SJSA1 (cell line): ENCODE measurements at places on chromosomes 7 and 10.

GRCh38 chr7:125074141-125074540 lies 144.5 kb upstream of the POT1 start:
- no peaks in the 10 kb centered on the region for H3K27me3 ChIP-seq
- no peaks in the 10 kb centered on the region for H3K36me3 ChIP-seq
- no peak for DNase-seq
- no peak overlapping the region for H3K27ac ChIP-seq
- peaks cover 4% of the 10 kb centered on the region; the same call in 1 of the 2 replicates for H3K4me1 ChIP-seq

GRCh38 chr7:3175285-3175902 lies 125.7 kb upstream of the SDK1 start:
- H3K27me3 ChIP-seq: no peaks in the 10 kb centered on the region
- H3K4me3 ChIP-seq: no peak overlapping the region
- no peak for DNase-seq

DNA sequence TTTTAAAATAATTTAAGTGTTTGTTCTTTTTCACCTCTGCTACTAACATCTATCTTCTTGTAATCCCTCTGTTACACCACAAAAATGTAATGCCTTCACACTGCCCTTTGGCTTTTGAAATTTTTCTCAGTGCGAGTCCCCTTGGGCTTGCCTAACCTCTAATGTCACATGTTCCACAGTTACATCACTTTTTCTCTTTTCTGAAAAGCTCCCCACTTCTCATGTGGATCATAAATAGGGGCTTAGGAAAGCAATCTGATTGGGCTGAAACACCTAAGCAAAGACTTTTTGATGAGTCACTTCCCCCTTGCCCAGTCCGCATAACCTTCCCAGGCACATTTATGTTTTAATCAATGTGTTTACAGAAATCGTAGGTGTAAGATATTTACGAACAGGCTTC lies 288.2 kb downstream of the IPMK start:
- no peaks in the 10 kb centered on the region for H3K27me3 ChIP-seq
- H3K4me3 ChIP-seq: no peak overlapping the region
- H3K4me1 ChIP-seq: no peaks in the 10 kb centered on the region
- no peak overlapping the region for H3K27ac ChIP-seq
- DNase-seq: no peak
- no peaks in the 10 kb centered on the region for H3K36me3 ChIP-seq

- no peak for DNase-seq
- H3K27me3 ChIP-seq: no peaks in the 10 kb centered on the region
- no peak overlapping the region for H3K27ac ChIP-seq
- H3K4me1 ChIP-seq: no peaks in the 10 kb centered on the region
- no peak overlapping the region for H3K4me3 ChIP-seq
- no peaks in the 10 kb centered on the region for H3K36me3 ChIP-seq
Measured at GRCh38 chr7:64101943-64102655, 56.9 kb downstream of the ZNF727 start.

DNA sequence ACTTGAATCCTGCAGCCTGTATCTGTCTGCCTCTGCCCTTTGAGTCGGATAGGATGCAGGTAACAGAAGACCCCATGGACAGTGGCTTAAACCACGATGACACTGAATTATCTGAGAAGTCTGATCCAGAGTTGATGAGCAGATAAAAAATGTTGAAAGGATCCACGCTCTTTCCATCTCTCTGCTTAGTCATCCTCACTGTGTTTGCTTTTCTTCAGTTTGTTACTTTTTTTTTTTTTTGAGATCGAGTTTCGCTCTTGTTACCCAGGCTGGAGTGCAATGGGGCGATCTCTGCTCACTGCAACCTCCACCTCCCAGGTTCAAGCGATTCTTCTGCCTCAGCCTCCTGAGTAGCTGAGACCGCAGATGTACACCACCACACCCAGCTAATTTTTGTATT lies 36.9 kb upstream of the GOLGA7B start:
- H3K4me3 ChIP-seq: no peak overlapping the region
- H3K27me3 ChIP-seq: no peaks in the 10 kb centered on the region
- H3K27ac ChIP-seq: peak overlapping the region; percentile 15
- no peaks in the 10 kb centered on the region for H3K36me3 ChIP-seq
- H3K4me1 ChIP-seq: peaks cover 32% of the 10 kb centered on the region
- DNase-seq: no peak
